ENCODE measurements at places on chromosomes 4 and X.
A peak's percentile ranks its signal among the peaks of the same experiment; 100 is the strongest.

DNA sequence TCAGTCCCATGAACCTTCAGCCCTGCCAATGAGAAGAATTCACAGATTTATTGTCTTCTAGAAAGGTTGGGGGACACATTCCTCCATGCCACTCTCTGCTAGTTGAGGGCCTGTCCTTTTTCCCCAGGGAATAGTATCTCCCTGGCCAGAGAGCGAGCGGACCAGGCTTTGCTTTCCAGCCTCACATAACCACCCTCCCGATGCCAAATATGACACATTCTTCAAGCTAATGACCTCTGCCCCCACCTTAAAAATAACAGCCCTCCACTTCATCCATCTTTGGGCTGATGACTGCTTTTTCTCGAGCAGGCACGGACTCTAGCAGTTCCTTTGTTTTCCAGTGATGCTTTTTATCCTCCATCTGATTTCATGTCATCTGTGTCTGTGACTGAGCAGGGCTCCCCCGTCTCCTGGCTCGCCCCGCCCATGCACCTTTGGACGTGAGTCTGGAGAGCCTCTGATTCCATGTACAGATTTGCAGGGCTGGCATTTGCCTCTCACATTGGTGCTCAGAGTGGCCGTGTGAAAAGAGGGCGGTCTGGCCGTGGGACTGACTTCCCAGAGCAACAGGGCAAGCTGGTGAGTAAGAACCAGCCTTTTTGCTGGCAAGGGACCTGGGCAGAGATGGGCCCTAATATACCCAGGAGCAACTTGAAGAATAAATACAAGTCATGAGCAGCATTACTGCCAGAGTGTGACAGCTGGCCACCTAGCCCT is 279.8 kb downstream of the BCOR start:
- no peak for DNase-seq

DNA sequence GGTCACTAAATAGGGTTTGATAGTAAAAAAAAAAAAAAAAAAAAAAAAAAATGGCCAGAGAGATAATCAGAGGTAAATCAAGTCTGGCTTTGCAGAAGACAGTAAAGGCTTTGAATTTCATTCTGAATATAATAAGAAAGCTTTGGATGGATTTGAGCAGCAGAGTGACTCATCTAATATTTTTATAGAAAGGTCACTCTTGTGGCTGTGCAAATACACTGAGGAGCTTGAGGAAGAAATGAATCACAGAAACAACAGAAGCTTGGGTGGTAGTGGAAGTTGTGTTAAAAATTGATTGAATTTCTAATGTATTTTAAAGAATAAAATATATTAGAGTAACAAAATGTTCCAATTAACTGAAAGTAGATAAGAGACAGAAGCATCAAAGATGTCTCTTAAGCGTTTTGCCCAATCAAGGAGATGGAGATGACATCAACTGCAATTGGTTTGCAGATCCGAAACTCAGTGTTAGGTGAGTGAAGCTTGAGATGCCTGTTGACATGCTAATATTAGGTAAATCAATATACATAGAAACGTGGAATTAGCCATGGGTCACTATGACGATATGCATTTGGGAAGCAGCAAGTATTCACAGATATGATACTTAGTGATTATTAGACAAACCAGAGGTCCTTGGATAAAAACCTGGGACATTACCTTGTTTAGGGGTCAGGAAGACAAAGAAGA is 280.5 kb downstream of the GPM6A start:
- DNase-seq = no peak

- DNase-seq = no peak
Measured at GRCh38 chr4:7733201-7733600, 206.5 kb downstream of the AFAP1 start.

- DNase-seq = no peak
Measured at GRCh38 chrX:68490644-68491043, 8.2 kb upstream of the YIPF6 start.

DNA sequence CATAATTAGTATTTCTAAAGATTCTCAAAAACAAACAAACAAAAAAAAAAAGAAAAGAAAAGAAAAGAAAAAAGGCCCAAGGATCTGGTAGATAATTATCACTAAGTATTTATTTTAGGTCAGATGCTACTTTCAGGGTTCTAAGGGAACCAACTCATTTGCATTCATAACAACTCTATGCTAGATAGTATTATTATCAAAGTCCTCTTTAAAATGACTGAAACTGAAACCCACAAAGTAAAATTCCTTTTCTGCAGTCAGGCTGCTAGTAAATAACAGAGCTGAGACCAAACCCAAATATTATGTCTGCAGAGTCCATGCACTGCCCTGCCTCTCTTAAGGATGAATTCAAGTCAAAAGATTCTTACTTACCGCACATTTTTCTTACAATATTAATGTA is 38.3 kb upstream of the MAPK10 start:
- no peak for DNase-seq

GRCh38 chr4:93346840-93347239 is 481.7 kb upstream of the ATOH1 start:
- no peak for DNase-seq

- no peak for DNase-seq
Measured at GRCh38 chrX:55030271-55031205, at the start of gene ALAS2. ALAS2 (minus strand) TSS chrX:55030977; CDS start chrX:55026000, 4,977 bp downstream.

- no peak for DNase-seq
Measured at GRCh38 chr4:189600718-189601435, 339.8 kb upstream of the FRG1 start.

GRCh38 chr4:109846395-109847098 is 1.4 kb upstream of the LRIT3 start:
- no peak for DNase-seq

GRCh38 chr4:20271950-20272349 is 20.2 kb downstream of the SLIT2 start:
- DNase-seq = no peak

GRCh38 chr4:39096847-39097246 is 34.8 kb downstream of the KLHL5 start:
- DNase-seq = no peak

GRCh38 chr4:26751838-26752237 is 108.8 kb upstream of the STIM2 start:
- no peak for DNase-seq

GRCh38 chrX:65745427-65745826 is 78.0 kb downstream of the MSN start:
- no peak for DNase-seq

- DNase-seq = no peak
Measured at GRCh38 chr4:46878641-46879040, 30.4 kb downstream of the COX7B2 start.

DNA sequence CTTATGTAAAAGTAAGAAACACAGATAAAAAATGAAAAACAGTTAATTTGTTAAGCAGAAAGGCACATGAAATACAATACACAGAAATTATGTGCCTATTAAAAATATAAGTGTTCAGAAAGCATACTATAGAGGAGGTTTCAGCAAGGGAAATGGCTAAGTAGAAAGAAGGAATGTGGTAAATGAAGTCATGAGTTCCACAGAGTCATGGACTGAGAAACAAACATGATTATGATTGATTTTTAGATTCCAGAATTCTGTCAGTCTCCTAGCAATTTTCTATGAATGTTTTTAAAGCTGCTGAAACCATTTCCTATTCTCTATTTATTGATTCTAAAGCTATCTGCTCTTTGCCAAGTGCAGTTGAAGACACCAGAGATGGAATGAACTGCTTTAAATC is 1398.4 kb downstream of the ARAP2 start:
- DNase-seq = no peak

GRCh38 chr4:125323654-125324053 is 8.9 kb downstream of the FAT4 start:
- DNase-seq = no peak

DNA sequence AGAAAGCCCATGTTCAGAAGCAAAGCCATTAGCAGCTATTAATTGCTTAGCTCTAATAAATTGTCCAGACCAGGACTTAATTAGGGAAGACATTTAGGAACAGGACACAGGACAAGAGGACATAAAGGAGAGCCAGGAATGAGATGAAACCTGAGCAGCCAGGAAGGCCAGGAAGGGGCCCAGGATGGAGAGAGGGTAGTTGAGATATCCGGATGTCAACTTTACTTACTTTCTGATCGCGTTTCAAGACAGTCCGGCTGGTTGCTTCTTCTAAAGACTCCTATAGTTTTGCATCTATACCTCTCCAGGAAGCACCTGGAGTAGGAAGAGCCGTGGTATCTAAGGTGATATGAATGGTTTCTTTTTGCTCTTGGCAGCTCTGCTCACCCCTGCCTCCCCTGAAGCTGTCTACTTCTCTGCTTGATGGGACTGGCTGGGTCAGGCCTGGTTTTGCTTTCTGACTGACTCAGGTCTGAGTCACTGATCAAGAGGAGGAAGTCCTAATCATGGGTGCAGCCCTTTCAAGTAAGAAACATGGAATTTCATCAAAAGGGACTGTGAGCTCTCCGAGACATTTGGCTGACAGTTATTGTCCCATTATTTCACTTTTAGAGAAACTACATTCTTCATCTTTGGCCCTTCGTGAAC is 733.3 kb downstream of the RPA4 start:
- no peak for DNase-seq

DNA sequence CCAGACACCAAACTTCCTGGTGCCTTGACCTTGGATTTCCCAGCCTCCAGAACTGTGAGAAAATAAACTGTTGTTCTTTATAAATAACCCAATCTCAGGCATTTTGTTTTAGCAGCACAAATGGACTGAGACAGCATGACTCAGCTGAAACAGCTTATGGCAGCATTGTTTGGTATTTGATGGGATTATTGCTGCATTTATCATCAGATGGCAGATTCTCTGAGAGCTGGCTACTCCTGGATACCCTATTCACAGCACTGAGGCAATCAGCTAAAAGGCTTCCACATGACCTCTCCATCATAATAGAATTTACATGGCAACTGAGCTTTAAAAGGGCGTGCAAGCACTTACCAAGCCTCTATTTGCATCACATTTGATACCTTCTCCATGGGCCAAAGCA is 623.1 kb upstream of the CPEB2 start:
- no peak for DNase-seq

DNA sequence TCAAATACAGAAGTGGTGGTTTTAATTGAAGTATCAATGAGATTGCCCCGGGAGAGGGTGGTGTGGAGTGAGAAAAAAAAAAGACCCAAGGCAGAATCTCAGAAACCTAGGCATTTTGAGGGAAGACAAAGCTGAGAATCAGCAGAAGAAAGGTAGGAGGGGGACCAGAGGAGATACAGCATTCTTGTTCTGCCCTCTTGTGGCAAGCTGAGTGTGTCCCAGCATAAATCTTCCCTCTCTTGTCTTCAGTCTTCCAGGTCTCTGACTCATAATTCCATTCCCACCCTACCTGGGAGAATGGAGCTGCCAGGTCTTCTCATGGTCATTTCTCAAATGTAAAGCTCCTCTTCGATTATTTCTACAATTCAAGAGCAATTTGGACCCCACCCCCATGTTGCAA is 32.7 kb upstream of the MAGED1 start:
- peak; percentile 3 for DNase-seq

DNA sequence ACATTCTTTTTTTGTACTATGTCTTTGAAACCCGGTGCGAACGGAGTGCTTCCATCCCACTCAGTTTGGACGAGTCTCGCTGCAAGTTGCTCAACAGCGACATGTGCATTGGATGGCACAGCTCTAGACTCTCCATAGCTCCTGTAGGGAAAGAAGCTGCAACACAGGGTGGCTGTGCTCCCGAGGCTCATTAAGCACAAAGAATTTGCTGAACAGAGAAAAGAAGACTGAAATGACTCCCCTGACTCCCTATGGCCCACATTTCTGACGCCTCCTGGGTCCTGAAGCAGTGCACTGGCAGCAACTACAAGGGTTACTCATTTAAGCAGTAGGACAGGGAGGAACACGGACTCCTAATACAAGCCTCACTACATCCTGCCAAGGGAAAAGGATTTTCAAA is 127.4 kb downstream of the SH3RF1 start:
- DNase-seq = no peak

DNA sequence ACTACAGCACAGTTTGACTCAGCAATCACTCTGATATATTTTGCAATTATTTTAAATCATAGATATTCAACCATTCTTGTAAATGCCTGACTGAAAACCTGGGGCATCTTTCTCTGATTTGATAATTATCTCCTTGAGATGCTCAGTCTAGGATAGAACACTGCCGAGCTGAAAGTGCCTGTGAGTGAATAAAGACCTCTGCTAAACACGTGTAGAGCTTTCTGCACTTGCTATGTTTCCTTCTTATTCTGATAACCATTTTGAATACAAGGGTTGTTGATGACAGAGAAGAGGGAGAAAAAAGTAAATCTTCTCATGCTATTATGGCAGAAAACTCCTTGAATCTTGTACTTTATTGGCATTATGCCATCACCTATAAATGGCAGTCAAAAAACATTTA is 1843.4 kb upstream of the IGFBP7 start:
- DNase-seq = no peak

DNA sequence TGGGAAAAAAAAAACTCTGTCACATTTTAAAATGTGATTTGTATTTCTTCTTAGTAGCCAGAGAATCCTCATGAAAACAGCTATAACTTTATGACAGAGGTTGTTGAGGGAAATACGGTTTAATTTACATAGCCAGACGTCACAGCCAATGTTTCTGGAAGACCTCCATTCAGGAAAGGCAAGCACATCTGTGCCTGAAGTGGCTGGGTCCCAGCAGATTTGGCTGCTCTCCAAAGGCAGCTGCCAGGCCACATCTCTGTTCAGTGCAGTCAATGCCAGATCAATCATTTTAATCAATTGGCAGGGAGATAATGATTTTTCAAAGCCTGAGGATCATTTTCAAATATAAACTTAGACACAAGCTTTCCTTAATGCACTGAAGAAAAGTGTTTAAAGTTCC is 86.5 kb upstream of the ZIC3 start:
- DNase-seq = no peak

- DNase-seq = no peak
Measured at GRCh38 chr4:95410387-95410977, 138.3 kb downstream of the UNC5C start.

- no peak for DNase-seq
Measured at GRCh38 chr4:88107406-88108107, 50.9 kb downstream of the ABCG2 start.

DNA sequence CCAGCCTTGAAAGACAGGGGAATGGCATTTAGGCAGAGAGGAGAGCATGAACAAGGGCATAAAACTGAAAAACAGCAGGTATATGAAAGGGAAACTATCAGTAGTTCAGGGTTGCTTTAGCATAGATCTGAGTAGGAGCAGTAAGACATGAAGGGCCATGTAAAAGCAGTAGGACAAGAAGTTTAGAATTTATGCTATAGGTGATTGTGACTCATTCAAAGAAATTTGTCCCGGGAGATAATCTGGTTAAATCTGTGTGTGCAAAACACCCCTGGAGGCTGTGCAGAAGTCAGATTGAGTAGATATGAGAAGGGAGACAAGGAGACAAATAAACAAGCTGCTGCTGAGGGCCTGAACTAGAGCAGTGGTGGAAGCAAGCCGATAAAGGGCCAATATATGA is 109.1 kb upstream of the BMP3 start:
- DNase-seq = no peak

- DNase-seq = no peak
Measured at GRCh38 chrX:100418556-100418955, 8.5 kb upstream of the PCDH19 start.

GRCh38 chr4:139275281-139275735 is 4.7 kb downstream of the MGARP start:
- no peak for DNase-seq
